GM12891 (cell line): ENCODE measurements at places on chromosomes 3 and 15.

DNA sequence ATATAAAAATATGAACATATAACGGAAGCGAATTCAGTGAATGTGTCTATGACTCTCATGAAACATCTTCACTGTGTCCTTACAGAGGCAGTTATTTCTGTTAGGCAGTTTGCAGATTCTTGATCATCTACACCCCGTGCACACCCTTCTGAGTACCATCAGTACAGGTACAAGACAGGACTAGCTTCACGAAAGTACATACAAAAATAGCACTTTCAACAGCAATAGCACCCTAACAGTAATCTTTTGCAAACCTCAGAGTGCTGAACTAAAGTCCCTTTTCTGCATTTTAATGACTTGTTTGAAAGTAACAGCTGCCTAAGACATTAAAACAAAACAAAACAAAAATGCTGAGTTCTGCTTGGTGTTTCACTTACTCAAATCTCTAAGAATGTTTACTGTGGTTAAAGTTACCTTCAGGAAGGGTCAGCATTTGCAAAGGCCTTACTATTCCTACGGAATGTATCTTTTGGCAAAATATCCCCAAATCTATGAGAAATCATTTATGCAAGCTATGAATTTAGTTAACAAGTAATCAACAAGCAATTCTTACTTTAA lies 104.1 kb downstream of the CNTN3 start:
- no peak for DNase-seq

DNA sequence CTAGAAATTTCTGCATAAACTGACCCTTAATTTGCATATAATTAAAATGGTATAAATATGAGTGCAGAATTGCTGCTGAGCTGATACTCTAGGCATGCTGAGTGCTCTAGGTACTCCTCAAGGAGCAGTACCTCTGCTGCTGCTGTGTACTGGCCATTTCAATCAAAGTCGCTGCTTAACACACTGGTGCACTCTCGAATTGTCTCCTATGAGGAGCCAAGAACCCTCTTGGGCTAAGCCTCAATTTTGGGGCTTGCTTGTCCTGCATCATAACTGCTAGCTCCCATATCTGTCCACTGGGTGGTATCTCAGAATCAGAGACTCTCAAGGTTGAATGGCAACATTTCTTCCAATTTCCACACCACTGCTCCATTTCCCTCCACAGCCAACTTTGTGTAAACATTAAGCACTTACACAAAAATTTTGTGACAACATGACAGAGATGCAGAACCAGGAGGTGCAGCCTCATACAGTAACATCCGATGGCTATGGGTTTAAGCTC lies 82.5 kb downstream of the XXYLT1 start:
- no peak for DNase-seq

DNA sequence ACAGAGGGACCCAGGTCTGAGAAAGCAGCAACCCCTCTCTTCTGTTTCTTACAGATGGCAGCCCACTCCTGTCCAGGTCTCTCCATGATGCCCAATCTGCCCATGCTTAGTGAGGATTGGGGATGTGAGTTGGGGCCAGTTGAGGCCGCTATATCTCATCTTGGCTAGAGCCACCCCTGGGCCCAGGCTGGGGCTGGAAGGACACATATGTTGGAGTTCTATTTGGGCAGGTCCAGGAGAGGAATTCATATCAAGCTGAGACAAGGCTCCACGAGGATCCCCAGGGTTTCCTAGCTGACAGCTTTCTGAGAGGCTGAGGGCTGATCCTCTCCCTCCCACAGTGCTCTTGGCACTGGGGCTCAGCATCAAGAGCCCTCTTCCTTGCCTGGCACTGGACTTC lies 11.4 kb downstream of the TGM5 start:
- no peak for DNase-seq

DNA sequence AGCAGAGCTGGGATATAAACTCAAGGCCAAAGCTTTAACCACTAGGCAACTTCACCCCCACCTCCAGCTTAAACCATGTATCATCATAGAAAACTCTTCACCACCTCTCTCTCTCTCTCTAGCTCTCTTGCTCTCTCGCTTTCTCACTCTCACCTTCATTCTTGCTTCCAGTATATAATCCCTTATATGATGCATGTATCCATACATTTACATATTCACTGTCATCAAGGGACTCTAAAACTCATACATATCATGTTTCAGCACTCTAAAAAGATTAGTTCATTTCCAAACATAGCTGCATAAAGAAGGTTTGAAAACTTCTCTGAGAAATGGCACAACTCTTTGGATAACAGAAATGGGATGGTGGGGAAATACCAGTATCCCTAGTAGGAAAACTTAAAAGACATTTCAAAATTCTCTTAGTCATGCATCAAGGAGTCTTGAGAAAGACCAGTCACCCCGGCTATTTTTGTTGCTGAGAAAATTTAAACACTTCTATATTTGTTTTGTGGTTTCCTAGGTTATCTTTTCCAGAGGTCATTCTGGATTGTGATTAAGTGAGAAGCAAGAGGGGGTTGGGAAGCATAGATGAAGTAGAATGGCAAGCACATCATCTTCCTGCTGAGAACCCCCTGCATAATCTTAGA lies 447.8 kb upstream of the THBS1 start:
- no peak for DNase-seq

DNA sequence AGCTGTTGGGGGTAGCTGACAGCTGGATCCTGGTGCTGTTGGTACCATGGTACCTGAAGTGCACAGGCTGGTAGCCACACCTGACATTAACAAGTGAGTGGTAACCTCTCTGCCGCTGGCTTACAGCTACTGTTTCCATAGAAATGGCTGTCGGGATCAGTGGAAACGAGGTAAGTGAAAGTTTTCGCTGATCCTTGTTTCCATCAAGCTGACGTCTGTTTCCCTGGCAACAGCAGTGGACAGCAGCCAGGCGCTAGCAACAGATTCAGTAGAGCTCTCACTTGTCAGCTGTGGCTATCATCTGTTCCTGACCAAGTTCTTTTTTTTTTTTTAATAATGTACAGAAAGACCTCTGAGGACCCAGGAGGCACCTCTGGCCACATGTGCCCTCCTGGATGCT lies 166.2 kb downstream of the CHDH start:
- DNase-seq = no peak

DNA sequence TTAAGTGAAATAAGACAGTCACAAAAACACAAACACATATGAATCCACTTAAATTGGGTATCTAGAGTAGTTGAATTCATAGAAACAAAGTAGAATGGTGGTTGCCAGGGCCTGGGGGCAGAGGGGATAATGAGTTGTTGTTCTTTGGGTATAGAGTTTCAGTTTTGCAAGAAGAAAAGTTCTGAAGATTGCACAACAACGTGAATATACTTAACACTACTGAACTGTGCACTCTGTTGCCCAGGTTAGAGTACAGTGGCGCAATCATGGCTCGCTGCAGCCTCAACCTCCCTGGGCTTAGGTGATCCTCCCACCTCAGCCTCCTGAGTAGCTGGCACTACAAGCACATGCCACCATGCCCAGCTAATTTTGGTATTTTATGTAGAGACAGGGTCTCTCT lies 14.9 kb downstream of the GRAMD2A start:
- no peak for DNase-seq

GRCh38 chr3:62255758-62256157 lies 117.6 kb downstream of the FEZF2 start:
- DNase-seq = no peak

DNA sequence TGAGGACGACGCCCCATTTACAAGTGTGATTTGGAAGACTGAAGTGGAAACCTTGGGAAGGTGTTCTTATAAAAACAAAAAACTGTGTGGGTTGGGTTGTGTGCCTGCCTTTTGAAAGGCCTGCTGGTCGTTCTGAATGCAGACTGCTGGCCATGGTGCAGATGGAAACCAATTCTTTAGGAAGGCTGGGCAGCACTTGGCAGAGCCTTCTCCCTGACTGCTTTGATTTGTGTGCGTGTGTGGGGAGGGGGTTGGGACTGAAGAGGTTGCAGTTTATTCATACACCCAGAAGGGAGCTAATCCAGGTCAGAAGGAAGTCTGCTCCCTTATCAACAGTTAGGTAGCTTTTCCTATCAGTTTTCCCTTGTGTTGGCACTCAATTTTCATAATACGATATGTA lies 288.7 kb downstream of the SOX2 start:
- no peak for DNase-seq

- DNase-seq = no peak
Observed at GRCh38 chr3:81024560-81024959, 736.9 kb downstream of the GBE1 start.

DNA sequence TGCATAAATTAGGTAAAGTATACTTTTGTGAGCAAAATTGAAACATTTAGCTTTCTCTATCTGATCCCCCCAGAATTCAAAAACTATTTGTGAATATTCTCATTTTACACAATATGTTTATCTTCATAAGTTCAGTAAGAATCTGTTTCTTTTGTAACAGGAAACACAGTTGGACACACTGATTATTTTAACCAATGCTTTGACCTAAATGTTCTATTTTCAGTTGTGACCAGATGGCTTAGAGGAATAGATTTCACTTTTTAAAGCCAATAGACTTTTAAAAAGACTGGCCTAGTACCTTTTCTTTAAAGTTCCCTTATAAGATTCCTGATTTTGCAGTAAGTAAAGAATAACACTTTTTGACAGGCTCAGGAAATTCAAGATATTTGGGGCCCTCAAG lies 74.0 kb upstream of the STRIT1 start:
- DNase-seq = no peak
